ENCODE measurements at places on chromosomes 1 and 21.

GRCh38 chr1:94329276-94329675 is 88.9 kb upstream of the ABCD3 start:
- DNase-seq, result no peak

DNA sequence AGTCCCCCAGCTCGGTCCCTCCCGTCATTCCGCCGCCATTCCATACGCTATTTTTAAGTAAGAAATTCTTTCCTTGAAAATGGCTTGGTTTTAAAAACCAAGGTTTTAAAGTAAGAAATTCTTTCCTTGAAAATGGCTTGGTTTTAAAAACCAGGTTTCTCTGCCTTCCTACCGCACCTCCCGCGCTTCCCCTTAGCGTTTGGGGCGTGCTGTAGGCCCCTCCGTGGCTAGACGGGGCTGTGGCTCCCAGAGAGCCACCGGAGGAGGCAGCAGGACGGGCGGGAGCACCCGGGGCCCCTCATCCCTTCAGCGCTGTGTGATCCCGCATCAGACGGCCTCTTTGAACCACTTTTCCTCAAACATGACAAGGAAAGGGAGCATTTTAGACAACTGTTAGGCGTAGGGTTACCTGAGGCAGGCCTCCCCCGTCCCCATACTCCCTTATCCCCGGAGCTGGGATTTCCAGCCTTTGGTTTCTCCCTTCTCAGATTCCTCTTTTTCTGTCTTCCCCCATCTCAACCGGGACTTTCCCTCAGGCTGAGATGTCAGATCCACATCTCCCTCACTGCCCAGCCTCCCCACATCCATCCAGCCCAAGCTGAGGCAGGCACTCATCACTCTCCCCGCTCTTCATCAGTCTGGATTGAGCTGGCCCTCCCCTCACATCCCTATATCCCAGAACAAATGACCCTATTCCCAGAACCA is 541 bp upstream of the CD58 start:
- no peak for DNase-seq

GRCh38 chr1:50193002-50193401 is 84.3 kb downstream of the ELAVL4 start:
- no peak for DNase-seq

GRCh38 chr1:166705376-166706289 is 133.6 kb upstream of the POGK start:
- no peak for DNase-seq

DNA sequence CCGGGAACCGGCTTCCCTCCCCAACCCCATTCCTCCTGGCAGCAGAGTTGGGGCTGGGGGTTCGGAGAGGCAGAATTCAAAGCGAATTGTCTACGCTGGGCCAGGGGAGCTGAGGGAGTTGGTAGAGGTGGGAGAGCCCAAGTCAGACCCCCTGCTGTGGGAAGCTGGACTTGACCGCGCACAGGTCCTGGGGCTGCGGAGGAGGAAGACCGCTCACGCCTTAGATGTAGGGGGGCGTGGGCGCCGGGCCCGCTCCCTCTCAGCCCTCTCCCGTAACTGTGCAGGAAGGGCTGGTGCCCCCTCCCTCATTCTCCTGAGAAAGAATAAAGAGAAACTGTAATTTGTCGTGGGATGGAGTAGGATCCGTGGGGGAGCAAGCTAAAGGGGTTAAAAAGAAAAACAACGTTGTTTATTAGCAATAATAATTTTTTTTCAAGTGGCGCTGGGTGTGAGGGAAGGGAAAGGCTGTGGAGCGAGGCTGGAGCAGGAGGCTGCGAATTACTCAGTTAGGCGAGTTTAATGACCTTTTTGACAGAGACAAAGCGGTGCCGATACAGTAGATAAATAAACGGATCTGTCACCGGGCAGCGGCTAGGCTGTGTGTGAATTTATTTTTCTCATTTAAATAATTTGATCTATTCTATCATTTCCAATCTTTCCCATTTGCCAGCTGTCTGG is 838 bp upstream of the GRIK3 start:
- no peak for DNase-seq
